Right ventricle myocardium superior (tissue), 1 donor: ENCODE measurements at places on chromosomes 7 and 10.
A peak's percentile ranks its signal among the peaks of the same experiment; 100 is the strongest.

- no peak for DNase-seq
These were observed 4.8 kb downstream of the NUB1 start for GRCh38 chr7:151346470-151346769.

DNA sequence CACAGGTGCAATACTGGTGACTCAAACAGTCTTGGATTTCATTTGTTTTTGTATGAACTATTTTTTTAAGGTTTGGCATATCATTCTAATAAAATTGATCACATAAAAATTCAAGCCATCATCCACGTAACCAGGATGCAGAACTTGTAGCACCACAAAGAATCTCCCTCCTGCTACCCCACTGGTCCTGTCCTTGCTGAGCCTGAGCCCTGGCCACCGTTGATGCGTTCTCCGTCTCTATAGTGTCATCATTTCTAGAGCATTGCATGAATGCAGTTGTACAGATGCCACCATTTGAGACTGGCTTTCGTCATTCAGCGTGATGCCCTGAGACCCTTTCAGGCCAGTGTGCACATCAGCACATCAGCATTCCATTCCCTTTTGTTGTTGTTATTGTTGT lies 273.5 kb downstream of the TCERG1L start:
- no peak for DNase-seq

- DNase-seq, result peak; percentile 40
These were observed 14.9 kb downstream of the ADCY1 start for GRCh38 chr7:45589061-45589460.

GRCh38 chr10:61781969-61782403 lies 119.3 kb downstream of the CABCOCO1 start:
- no peak for DNase-seq

DNA sequence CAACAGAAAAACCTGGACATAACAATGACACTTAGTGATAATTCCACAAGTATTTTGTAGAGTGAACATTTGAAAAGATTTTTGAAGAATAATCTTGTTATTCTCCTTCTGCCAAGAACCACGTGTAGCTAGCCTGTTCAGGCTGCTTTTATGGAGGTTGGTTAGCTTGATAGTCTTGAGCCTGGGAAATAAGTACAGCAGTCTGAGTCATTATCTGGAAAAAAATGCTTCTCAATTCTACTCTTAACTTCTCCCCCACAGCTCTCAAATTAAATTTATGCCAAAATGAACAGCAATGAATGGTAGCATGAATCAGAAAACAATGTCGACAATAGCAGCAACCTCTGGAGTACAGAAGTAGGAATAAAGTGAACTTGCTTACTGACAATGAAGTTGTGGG lies 63.2 kb downstream of the GPR37 start:
- DNase-seq, result no peak

GRCh38 chr10:77560471-77560870 lies 77.1 kb downstream of the KCNMA1 start:
- no peak for DNase-seq

- DNase-seq, result no peak
These were observed 689.6 kb downstream of the NRG3 start for GRCh38 chr10:82564353-82565196.

DNA sequence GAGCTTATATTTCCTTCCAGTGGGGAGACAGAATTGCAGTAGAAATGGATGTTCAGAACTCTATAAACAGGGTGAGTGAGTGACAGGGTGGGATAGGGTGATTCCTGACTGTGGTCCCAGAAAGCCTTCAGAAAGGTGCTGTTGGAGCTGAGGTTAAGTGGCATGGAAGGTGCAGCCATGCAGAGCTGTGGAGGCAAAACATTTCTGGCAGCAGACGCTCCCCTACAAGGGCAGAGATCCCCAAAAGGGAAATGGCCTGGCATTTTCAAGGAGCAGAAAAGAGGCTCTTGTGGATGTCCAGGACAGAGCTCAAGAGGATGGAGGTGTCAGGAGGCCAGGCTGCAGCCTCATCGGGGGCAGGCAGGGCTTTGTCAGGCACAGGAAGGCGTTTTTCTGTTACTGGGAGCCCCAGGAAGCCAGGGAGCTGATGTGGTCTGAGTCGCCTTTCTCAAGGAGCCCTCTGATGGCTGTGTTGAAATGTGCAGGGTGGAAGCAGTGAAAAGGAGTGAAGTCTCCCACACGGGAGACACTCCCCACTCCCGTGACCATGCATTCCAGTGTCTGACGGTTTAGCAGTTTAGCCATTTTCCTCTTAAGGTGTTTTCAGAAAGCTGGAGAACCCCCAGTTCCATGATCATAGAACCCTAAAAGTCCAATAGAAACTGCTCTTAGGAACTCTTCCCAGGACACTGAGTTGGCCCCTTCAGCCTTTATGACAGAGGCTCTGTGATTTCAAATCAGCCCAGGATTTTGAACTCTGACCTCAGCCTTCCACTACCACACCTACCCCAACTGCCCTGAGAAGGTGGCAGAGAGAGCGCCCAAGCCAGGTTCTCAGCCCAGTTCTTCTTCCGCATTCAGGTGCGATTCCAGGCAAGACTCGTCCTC lies 96.2 kb downstream of the C10orf105 start:
- no peak for DNase-seq

- DNase-seq, result no peak
These were observed 60.5 kb downstream of the EMX2 start for GRCh38 chr10:117603081-117603480.

GRCh38 chr7:55970978-55971377 lies 6.6 kb downstream of the NIPSNAP2 start:
- peak; percentile 53 for DNase-seq

DNA sequence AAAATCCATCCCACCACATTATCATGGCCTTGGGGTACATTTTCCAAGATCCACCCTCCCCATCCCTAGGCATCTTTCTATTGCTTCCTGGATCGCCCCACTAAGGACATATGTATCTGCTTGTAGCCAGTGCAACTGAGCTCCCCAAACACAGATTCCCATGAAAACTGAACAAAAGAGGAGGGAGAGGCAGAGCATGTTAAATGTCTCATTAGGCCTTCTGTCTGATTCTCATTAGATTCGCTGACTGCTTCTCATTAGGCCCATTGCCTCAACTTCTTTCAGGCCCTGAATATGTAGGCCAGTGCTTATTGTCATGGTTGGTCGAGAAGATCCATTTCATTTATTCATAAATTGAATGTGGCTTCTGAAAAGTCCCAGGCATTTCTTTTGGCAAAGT lies 698.9 kb downstream of the INHBA start:
- DNase-seq, result no peak

DNA sequence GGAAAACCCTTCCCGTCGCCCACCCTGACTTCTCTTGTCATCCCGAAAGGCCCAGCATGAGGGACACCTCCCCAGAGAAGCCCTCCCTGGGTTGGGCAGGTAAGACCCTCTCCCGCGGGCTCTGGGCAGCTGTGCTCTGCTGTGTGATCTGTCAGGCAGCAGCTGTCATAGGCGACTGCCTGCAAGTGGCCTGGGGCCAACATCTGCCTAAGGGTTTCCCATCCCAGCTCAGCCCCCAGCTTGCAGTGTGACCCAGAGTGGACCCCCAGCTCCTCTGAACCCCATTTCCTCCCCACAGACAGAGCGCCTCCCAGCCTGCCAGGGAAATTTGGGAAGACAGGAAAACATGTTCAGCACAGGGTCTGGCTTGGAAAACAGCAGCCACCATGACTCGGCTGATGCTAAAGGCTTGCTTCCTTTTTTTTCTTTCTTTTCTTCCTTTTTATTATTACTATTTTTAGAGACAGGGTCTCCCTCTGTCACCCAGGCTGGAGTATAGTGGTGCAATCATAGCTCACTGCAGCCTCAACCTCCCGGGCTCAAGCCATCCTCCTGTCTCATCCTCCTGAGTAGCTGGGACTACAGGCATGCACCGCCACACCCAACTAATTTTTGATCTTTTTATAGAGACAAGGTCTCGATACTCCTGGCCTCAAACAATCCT lies 18.3 kb upstream of the TNRC18 start:
- DNase-seq, result no peak

DNA sequence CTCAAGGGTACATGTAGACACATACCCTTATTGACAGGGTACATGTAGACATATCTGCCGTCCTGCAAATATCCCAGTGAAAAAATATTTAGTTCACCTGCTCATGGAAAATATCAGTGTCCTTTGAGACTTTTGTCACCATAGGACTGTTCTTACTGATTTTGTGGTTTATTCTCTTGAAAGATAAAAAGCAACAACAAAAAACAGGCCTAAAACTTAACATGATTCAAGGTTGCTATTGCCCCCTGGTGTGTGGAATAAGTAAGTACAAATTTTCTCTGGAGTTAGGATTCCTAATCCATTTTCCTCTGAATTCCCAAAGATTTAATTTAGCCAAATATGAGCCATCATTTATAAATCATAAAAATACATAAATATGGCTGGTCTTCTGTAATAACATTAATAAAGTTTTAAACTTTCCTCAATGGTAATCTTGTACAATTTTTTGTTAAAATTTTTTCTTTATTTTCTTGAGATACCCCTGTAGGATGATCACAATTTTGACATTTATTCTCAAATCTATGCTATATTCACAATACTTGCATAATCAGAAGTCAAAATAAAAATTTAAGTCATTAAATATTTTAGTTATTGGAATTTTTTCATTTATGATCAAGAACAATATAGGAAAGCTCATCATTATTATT lies 741.4 kb upstream of the POT1 start:
- DNase-seq, result no peak

DNA sequence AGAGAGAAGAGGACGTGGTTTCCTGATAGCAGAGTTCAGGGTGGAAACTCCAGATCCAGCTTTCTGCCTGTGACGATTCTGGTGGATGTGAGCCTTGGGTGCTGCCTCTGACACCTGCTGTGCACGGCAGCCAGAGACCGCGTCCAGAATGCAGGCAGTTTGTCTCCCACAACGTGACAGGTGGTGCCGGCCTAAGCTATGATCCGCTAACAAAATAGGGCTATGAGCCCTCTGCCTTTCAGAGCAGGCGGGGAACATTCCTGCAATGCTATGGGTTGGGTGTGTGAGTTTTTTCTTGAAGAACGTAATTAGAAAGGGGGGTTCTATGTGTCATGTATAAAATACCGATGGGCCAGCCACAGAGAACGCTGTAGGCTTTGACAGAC lies 297.3 kb upstream of the PRKCQ start:
- no peak for DNase-seq

DNA sequence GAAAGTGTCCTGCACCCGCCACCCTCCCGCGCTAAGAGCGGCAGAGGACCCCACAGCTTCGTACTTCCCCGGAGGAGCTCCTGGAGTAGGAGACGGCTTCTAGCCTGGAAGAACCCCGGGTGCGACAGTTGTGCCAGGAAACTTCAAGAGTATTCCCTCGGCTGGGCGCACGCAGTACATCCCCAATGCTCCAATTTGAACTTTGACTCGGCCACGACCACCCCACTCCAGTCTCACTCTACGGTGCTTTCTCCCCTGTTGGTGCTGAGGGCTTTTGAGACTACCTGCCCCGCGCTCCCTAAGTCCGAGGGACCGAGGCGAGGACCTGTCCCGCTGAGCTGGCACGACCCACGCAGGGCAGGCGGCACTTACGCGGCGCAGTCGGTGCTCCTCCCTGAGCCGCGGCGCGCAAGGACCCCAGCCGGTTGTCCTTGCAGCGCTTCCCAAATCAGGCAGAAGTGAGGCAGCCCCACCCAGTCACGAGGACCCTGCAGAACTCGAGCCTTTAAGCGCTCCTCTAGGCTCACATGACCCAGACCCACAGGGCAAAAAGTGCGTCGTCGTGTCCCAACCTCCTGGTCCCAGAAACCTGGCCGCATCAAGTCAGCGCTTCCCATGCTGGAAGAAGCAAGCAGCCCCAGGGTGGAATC lies at the start of gene CPVL:
TSS of gene CPVL (minus strand) at position 481 of the 650 bp plus-strand sequence. CDS start 25,476 bp downstream, outside the sequence.
- peak; percentile 74 for DNase-seq

DNA sequence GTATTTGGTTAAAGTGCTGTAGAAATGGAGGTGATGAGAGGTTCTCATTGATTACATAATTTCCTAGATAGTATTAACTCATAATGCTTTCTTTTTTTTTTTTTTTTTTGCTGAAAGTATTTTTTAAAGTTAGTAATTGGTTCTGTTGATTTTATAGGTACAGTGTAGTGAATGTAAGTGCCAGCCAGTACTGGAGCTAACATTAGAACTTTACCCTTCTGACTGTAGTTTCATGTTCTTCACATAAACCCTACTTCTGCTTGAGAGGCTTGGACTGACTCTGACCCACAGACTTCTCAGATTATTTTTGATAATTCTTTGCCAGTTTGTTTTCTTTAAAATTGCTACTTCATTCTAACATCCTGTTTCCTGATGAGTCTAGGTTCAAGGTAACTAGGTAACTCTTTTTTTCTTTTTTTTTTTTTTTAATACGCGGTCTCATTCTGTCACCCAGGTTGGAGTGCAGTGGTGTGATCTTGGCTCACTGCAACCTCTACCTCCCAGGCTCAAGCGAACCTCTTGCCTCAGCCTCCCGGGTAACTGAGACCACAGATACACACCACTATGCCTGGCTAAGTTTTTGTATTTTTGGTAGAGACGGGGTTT lies 92.2 kb upstream of the OIT3 start:
- no peak for DNase-seq

DNA sequence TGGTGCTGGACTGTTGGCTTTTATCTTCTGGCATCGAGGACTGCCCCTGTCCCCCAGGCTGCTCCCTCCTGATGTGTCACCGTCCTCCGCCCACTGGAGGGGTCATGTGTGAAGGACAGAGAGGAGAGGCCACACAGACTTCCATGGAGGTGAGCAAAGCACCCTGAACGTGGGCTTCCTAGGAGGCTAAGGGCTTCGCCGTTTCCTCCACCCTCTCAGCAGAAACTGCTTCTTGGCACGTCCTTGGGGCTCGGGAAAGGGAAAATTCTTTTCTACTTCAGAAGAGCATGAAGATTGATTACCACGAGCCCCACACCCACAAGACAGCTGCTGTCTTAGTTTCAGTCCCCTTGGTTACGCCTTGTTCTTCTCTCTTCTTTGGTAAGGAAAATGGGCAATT lies 218.2 kb downstream of the CCDC3 start:
- no peak for DNase-seq

GRCh38 chr7:36723951-36724664 lies at the start of gene AOAH:
Gene AOAH, minus strand, starts transcription at chr7:36724494. Its CDS starts 346 bp downstream, at chr7:36724148.
- DNase-seq, result peak; percentile 74

- no peak for DNase-seq
These were observed 5.8 kb upstream of the DHTKD1 start for GRCh38 chr10:12062754-12063482.

GRCh38 chr7:97006055-97006815 lies 882 bp downstream of the DLX6 start:
- DNase-seq, result no peak

DNA sequence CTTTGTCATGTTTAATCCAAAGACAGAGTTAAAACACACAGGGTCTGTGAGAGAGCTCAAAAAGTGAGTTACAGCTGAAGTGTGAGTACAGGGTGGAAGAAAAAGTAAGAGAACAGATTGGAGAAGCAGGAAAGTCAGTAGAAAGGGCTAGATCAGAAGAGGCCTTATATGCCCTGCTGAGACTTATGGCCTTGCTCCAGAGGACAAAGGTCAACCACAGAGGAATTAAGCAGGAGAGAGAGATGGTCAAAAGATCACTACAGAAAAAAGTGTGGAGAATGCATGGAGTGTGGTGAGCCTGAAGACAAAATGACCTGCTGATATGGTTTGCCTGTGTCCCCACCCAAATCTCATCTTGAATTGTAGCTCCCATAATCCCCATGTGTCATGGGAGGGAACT lies 213.8 kb downstream of the NEBL start:
- no peak for DNase-seq

- no peak for DNase-seq
These were observed 2.0 kb downstream of the CUL1 start for GRCh38 chr7:148700661-148701064.
